ENCODE measurements at places on chromosomes 5 and 9.

DNA sequence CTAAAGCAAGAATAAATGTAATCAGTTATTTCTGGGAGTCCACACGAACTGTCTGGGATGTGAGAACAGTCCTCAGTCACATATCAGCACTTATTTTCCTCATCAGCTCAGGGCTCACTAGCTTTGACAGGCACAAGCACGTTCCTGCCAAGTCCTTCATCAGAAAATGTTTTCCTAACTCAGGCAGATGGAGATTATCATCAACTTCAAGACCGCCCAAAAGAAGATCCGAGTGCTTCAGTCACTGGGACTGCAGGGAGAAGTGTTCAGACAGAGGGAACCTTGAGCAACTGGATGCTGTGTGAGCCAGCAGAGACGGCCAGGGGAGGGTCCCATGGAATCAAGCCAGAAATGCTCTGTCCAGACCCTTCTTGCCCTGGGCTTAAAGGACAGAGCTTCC lies 189.4 kb downstream of the NXNL2 start:
- no peak for DNase-seq

DNA sequence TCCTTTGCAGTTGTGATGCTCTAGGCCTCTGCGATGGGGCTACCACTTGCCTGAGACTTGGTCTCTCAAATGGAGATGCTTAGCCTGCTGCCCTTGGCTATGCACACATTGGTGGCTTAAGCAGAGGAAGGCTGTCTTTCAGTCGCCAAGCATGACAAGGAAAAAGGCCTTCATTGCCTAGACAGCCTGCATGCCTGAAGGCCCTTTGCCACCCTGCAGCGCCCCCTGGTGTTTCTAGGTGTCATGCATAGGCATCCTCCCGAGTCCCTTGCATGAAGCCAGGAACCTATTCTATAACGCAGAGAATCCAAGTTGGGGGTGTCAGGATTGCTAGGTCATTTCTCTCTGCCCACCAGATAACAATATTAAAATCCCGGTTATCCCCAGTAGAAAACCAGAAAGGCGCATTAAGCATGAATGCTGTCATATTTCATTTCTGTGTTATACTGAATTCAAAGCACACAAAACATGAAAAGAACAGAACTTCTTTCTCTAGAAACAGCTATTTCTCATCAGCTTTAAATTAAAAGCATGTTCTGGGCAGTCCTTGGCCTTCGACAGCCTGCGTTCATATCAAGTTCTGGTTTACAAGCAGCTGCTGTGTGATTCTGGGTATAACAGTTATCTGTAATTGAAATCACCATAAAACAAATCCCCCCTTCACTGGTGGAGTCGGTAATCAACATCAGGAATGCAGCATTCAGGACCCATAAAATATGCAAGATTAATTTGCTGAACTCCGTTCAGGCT lies 59.7 kb upstream of the TRPC7 start:
- peak; percentile 51 for DNase-seq

GRCh38 chr9:134034215-134035040 lies 9.1 kb downstream of the BRD3OS start:
- no peak for DNase-seq

- DNase-seq, result no peak
These were observed 29.2 kb upstream of the GZMA start for GRCh38 chr5:55073211-55073610.

DNA sequence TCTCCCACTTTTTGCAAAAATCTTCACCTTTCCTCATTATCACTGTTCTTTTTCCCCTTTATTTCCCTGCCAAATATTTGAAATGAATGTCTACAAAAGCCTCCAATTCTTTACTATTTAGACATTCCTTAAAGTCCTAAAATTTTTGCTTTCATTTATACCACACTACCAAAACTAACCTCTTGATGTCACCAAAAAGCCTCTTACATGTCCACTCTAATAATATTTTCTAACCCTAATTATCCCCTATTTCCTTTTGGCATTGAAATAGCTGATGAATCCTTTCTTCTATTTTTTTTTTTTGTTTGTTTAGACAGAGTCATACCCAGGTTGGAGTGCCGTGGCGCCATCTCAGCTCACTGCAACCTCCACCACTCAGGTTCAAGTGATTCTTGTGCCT lies 32.3 kb upstream of the NRG2 start:
- DNase-seq, result no peak

GRCh38 chr5:176846335-176847140 lies 36.2 kb downstream of the UNC5A start:
- no peak for DNase-seq

DNA sequence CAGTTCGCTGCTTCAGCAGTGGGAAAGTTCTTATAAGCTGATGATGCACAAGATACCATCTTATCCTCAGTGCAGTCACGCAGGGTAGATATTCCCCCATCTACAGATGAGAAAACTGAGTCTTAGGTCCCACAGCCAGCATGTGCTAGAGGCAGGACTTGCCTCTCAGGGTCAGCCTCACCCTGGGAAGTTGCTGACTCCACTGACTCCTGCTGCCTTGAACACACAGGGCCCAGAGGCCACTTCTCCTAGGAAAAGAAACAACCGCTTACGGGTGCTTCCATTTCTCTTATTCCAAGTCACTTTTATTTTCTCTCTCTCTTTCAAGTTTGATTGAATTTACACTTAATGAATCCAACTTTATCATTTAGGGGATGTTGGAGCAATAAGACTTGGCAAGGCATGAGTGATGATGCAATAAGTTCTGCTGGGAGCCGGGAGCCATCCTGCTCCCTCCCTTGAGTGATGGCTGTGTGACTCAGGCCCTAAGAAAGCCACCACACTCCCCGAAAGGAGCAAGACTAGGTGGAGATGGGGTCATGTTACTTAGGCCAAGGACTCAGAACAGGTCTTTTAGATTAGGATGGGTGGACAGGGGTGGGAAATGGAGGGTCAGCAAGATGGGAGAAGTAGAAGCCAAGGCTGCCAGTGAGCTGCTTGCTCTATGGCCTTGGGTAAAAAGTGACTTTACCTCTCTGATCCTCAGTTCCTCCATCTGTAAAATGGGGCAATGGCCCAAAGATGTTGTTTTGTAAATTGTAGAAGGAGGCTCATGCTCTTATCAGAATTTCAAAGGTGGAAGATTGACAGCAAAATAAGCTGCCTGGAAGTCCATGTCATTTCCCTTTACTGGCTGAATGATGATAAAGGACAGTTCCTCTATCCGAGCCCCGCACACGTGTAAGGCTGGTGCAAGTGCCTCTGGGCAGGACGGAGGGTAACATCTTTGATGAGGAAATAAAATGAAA lies 67.4 kb upstream of the ZNF618 start:
- no peak for DNase-seq

- DNase-seq, result no peak
These were observed 73.8 kb downstream of the AMBP start for GRCh38 chr9:114004221-114004716.

GRCh38 chr5:130335117-130335516 lies 430.9 kb downstream of the CHSY3 start:
- DNase-seq, result no peak

GRCh38 chr5:17663182-17663581 lies 28.9 kb downstream of the TAF11L14 start:
- no peak for DNase-seq

- DNase-seq, result no peak
These were observed 1174.6 kb downstream of the CDH9 start for GRCh38 chr5:25863811-25864210.

DNA sequence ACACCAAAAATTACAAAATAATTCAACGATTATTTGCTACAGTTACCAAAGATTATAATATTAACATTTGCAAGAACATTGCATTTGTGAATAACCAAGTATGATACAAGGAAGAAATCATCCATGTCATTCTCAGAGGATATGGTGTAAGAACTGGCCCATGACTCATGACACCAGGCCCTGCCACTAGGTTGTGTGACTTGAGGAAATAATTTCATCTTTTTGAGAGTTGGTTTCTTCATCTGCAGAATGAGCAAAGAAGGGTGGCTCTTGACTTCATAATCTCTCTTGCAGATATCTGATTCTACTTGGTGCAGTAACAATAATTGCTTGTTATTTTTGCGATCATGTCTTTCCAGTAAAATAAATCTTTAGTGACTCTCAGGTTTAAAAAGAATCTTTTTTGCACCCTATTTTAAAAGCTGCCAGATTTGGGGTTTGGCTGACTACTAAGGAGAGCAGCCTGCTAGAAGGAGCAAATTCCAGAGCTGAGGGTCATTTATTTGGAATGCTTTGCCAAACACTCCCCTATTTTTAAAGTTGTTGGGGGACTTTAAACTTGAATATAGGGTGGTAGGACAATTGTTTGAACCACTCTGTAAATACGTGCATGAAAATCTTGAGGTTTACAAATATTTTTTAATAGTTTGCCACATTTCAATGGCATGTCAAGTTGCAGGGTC lies 23.5 kb downstream of the ITGA1 start:
- DNase-seq, result no peak

GRCh38 chr9:14140096-14140697 lies 173.7 kb downstream of the NFIB start:
- no peak for DNase-seq

DNA sequence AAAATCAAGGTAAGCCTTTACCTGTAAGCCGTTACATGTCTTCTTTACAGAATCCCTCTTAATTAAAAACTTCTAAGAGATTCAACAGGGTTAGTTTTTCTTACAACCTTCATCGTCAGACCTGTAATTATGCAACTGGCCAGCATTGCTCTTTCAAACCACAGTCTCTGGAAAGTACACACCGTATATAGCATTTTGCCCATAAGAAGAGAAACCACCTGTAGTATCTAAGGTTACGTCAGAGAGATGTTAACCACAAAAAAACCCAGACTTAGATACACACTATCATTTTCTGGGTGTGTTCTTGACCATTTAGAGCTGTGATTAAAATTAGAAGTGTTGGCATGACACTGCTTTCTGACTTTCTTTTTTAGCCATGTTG lies 140.0 kb downstream of the MUSK start:
- no peak for DNase-seq

GRCh38 chr9:77661566-77662085 lies 13.5 kb upstream of the GNA14 start:
- no peak for DNase-seq

DNA sequence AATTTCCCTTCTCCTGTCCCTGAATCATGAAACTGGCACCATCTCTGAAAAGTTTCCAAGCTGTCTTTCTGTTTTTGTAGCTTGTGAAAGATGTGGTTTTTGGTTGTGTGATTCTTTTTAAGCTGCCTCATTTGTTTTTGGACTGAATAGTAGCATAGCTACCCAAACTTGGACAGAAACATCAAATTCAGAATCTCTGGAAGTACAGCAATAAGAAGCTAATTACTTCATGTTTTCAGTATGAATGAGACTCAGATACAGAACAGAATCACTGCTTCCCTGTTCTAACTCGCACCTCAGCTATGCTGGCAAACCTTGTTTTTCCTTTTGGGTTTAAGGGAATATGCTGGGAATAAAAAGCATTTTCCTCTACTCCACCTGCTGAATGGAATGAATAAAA lies 101.0 kb downstream of the FGF1 start:
- DNase-seq, result no peak

DNA sequence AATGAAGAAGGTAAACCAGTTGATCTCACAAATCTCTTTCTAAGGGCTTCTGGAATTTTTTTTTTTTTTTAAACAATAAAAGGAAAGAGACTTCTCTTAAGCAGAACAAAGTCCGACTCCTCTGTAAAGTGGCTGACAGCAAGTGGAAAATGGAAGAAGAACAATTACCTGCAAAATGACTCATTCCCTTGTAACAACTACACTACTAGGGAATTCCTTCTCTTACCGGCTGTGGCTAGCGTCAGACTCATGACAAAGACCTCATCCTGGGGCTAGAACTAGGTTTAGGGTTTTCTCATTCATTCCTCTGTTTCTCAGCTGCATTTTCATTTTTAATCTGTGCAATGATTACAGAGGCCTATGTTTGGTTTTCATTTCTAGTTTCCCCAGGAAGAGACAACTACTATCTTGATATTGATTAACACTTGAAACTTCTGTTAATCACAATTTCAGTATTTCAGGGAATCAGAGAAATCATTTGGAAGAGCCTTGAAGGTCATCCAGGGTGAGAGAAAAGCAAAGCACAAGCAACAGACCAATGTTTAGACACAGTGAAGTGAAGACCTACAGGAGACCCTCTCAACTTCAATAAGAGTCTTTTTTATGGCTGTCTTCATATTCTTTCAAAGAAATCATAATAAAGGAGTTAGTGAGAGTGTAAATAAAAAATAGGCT lies 437.9 kb downstream of the RAB3C start:
- no peak for DNase-seq

GRCh38 chr9:38295764-38296163 lies 96.7 kb upstream of the ALDH1B1 start:
- DNase-seq, result no peak

DNA sequence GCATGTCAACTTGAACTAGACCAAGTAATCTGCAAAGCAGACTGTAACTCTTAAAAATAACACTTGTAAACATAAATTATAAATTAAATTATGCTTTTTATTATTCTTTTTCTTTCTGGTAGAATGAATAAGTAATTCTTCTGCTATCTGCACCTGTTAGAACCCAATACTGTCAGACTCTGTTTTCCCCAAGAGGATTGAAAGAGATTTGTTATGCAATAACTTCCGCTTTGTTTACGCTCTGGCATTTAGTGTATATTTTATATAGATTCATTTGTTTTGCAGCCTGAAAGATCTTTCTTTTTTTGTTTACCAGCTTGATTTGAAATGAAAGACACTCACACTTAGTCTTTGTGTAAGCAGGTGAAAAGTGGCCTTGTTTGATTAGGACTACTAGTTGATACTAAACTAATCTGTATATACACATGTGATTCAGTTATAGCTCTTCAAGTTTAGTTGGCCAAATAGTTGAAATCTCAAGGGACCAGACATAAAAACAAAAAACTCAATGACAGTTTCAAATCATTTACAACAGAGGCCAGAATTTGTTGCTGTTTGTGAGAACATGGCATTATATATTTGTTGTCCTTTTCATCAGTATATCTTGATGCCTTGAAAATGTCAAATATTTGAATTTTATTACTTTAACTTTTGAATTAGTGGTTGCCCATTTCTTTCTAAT lies 155.8 kb downstream of the PBX3 start:
- DNase-seq, result no peak

- no peak for DNase-seq
These were observed 2.3 kb downstream of the RALGPS1 start for GRCh38 chr9:126916909-126917308.

DNA sequence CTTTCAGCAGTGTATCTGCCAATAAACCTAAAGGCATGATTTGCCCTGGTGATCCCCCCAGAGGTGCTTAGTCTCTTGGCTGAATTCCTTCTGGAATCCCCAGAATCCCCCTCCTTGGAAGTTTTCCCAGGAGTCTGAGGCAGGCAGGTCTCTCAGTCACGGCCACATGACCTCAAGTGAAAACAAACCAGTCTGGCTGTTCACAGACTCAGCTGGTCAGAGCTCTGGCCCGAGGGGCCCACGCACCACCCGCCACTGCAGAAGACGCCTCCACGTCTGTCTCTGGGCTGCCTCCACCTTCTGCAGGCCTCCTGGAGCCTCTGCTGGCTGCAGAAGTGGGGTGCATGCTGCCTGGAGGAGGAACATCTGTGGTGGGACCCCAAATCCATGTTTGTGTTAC lies 52.5 kb downstream of the HRH2 start:
- DNase-seq, result no peak
